ENCODE measurements at places on chromosomes 2 and 18.

DNA sequence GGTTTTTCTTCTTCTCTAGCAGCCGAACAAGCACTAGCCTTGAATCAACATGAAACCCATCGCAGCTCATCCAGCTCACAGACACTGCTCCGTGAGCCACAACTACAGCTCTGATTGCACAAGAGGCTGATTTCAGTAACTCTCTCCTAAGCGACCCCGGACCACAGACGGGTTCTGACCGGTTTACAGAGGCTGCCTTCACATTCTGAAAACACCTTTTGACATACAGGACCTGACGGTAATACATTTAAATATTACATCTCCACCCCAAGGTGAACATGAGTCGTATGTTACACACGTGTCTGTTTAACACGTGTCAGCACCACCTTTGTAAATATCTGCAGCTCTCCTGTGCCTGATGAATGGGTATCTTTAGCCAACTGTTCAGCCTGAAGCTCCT, 120.7 kb downstream of the TMEM18 start:
- no peak for DNase-seq

GRCh38 chr18:63073481-63073880, 246.1 kb downstream of the BCL2 start:
- DNase-seq, result no peak

DNA sequence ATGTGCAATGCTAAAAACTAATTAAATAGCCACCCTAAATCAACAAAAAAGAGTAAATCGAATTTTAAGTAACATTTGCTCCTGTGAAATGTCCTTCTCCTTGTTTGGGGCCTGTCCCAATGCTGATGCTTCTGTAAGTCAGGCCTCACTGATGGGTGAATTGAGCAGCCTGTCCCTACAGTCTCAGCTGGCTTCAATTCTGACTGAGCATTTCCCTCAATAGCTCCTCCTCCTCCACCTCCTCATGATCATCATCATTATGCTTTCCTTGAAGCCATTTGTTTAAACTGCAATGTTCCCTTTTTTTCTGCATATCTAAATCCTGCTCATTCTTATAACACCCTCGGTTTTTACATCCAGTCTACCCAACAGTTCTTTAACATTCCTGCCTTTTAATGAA, 137.2 kb upstream of the CELF4 start:
- no peak for DNase-seq

DNA sequence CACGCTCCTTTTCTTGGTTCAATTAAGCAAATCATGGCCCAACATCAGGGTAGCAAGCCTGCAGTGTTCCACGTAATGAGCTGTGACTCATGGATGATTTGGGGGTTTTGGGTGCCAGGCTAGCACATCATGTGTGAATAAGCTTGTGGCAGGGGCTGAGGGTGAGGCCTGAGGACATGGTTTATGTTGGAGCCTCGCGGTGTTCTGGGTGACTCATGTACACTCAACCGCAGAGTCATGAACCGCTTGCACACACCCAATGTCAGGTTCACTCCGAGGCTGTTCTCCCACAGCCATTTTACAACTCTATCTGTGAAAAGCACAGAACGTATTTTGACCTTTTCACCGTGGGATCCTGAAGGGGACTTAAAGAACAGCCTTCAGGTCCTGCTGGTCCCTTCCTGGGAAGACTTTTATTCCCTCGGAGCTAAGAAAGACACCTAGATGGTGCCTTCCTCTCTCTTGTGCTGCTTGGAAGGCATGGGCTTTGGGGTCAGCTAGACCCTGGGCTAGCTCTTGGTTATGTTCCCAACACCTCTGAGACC, 139.9 kb upstream of the ZEB2 start:
- DNase-seq, result no peak

DNA sequence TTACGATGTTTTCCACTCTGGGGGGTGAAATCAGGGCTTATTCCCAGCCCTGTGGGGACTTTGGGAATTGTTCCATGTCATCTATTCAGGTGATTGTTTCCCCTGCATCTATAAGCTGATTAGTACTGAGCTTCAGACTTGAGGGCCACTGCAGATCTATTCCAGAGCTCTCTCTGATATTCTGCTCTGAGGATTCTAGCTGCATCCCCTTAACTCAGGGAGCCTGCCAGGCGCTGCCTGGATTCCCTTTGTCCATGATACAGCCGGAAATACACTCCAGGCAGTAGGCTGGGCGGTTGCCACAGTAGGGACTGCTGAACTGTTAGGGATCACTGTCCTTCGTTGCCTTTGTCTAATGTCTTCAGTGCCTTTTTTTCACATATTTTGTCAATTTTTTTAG, 31.3 kb downstream of the PTRHD1 start:
- DNase-seq, result no peak

DNA sequence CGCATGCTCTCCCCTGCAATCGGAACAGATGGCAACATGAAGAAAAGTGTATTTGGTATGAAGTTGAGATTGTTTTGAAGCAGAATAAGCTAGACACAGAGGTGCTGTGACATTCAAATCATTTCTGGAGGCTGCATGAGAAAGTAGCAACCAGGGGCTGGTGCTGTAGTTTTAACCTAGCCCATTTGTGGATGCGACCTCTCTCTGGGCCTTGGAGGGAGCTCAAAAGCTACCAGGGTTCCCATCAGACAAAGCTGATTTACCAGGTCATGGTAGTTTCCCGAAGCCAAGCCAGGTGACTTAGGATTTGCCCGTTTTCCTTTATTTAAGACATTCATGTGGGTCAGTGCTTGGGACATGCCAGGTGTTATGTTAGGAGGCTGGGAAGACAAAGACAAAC, 77.5 kb downstream of the CIB4 start:
- no peak for DNase-seq

DNA sequence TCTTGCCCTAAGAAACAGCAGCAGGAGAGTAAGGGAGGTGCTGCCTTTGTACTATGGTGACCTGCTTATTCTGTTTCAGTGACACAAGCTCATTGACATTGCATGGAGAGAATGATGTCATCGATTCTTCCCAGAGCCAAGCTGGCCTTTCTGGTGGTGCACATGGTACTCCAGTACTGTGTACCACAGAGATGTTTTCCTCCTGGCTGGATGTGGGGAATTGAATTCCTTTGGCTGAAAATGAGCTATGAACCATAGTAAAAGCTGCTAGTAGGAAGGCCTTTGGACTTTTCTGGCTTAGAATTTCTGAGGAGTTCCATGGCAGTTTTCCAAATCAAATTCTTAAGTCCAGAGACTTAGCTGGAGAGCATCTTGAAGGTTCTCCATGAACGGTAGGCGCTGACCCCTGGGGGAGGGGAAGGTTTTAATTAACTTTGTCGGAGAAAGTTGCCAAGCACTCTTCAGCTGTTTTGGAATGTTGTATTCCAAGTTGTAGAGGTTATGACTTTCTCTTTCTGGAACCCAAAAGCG, 17.1 kb upstream of the B3GNT2 start:
- no peak for DNase-seq
